ENCODE measurements at places on chromosomes 11 and 22.

GRCh38 chr11:112744041-112744440 lies 217.2 kb upstream of the NCAM1 start:
- peak; percentile 69 for DNase-seq

DNA sequence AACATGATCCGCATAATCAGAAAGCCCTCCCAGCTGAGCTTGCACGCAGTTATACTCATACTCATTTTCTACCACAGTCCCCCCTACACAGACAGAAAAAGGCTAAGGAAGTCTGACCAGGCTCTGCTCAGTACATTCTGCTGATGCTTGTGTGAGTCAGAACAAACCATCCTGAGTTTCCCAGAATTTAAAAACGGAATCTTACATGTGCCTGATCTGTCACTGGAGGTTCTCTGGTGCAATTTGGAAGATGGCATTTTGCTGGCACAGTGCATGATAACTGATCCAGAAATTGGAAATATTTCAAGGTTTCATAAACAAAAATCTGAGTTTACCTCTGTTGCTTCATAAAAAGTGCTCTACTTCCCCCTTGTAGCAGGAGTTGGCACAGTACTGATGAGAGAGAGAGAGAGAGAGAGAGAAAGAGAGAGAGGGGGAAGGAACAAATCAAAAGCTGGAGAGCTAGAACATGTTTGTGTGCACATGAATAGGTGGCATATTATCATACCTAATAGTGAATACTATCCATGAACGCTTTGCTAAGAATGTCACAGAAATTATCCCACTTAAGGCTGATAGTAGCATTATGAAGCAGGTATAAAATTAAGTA lies 1085.3 kb downstream of the DLG2 start:
- DNase-seq, result no peak

DNA sequence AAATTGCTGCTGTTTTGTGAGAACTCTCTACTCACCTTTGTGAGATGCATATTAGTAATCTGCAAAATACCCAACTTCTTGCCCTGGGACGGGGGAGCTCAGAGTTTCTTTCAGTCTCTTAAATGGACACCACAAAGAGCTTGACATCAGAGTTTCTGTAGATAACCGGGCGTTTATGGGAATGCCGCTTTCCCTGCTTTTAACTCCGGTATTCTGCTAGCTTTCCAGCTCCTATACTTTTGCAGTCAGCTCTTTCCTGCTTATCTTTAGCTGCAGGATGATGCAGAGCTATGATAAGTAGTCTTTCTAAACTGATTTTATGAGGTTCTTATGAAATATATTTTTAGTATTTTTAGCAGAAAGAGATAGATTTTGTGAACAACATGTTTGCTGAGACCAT lies 154.6 kb upstream of the SORL1-AS1 start:
- no peak for DNase-seq

GRCh38 chr11:15794361-15795150 lies 561.8 kb downstream of the SOX6 start:
- DNase-seq, result no peak

DNA sequence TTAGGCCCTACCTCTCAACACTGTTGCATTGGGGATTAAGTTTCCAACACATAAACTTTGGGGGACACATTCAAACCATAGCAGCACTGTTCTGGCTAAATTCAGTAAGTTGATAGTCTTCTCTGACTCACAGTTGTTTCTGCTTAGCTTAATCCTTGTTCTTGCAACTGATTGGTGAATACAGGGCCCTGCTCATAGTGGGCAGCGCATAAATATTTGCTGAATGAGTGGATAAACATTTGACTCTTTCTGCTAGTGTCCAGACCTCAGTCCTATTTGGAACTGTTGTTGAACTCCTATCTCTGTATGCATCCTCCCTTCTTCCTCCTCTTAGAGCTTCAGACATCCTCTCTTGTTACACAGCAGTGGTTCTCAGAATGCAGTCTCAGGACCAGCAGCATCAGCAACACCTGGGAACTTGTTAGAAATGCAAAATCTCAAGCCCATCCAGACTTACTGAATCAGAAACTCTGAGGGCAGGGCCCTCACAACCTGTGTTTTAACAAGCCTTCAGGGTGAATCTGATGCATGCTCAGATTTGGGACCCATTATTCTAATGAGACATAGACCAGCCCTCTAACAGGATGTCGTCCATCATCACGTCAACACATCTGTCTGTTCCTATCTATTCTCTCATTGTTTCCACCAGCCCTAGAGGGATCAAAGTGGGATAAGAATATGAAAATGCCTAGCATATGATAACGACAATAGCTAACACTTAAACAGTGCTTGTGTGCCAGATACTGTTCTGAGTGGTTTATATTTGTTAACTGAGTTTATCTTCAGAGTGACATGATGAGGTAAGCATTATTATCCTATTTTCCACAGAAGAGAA lies 22.3 kb downstream of the SPON1 start:
- no peak for DNase-seq

DNA sequence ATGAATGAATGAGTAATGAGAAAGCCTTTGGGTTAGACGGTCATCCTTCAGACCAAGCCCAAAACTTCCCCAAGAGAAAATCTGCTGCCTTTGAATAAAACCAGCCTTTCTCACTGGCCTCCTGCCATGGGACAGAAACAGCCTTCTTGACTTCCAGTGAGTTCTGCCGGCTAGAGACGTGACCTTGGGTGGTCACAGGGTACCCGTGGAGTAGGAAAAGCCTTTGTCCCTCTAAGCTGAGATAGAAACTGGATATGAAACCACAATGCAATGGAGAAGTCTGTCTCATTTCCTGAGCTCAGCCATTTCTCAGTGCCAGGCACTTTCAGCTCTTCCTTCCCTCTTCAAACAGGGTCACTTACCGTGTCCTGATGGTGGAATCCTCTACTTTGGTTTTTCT lies 21.2 kb upstream of the YWHAH start:
- peak; percentile 54 for DNase-seq

- DNase-seq, result no peak
Measured at GRCh38 chr11:96948066-96948465, 558.3 kb downstream of the JRKL start.

GRCh38 chr11:12052676-12053605 lies 44.5 kb upstream of the DKK3 start:
- peak; percentile 22 for DNase-seq

DNA sequence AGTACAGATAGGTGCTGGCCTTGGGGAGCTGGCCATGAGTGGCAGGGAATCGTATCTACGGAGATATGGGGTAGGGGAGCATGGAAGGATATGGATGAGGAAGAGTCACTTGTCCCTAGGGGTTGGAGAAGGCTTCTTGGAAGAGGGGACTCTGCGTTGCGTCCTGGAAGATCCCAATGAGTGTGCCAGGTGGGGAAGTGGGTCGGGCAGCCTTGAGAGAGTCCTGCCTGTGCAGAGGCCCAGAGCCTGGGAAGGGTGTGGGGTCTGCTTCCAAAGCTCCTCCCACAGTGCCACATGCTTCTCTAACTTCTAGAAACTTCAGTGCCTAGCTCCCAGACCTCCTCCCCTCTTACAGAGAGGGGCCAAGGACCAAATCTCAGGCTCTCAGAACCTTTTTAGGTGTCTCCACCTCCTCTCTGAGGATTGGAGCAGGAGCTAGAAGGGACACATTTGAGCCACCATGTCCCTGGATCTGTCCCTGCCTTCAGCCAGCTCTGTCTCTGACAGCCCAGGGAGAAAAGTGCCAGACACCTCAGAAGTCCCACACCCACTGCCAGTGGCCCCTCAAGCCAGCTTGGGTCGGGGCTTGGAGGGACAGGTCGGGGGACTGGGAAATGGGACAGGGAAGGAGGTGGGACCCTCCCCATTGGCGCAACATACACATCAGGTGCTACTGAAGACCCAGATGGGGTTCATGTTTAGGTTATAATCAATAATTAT lies 11.0 kb downstream of the RHBDD3 start:
- no peak for DNase-seq

DNA sequence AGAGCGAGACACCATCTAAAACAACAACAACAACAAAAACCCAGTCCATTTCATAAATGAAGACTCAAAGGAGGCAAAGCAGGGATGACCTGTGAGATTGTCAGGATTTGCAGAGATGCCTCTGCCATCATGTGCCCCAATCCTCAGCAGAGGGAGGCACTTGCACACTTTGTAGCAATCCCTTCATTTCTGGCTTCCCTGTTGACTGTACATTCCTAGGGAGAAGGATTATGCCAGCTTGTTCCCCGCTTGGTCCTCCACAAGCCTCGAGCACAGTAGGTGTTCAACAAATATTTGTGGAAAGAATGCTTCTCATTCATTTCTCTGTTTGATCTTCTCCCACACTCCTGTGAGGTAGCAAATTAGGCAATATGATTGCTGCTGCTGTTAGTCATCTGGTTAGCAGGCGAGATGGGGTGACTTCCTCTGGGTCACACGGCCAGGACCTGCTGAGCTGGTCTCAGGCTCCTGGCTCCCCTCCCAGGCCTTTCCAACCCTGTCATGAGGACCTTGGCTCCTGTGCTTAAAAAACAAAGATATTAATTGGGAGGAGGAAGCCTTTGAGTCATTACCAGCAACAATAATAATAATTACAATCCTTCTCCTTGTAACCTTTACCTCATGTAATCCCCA lies 34.1 kb downstream of the LIF start:
- no peak for DNase-seq

GRCh38 chr11:44496391-44496790 lies 69.1 kb upstream of the CD82 start:
- DNase-seq, result no peak

DNA sequence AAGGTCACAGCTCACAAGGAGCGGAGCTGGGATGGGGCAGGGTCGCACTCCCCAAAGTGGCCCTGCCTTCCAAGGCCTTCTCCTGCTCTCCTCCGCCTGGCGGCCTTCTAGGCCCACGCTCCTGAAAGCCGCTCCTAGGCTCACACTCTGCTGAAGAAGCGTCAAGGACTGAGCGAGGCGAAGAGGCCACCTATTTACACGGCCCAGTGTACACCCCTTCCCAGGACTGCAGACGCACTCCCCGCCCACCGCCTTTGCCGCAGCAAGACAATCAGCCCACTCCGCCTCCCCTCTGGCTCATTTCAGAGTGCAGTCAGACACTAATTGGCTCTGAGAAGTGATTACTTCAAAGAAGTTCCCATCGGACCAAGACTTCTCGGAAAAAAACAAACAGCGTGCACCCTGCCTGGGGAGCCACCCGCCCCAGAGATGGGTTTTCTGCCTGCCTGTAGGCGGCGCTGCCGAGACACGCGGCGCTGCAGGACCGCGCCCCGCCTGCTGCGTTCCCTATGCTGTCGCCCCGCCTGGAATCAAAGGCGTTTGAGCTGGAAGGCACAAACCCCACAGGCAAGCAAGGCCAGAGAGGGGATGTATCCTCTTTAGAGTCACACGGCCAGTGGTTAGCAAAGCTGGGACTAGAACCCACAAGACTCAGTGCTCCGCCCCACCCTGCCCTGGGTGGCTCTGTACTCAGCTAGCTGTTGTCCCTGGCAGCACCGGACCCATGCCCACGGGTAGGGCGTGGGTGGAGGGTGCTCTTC lies 414.8 kb downstream of the BUD13 start:
- DNase-seq, result peak; percentile 68

- no peak for DNase-seq
Measured at GRCh38 chr11:122714484-122714883, 59.0 kb downstream of the UBASH3B start.

GRCh38 chr11:83691451-83691950 lies 405.3 kb upstream of the CCDC90B start:
- no peak for DNase-seq

DNA sequence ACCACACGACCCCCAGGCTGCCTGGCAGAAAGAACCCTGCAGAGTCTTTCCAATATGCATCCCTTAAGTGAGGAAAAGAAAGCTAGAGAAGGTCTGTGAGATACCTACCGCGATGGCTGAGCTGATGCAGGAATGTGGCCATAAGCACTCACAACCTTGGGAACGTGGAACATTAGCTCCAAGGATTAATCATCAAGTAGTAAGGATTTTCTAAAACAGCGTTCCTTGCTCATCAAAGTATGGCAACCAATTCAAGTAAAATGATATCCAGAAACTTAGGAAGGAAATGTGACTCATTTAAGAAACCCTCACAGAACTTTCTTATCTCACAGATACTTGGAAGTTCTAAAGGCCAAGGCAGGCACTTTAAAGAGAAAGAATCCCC lies 12.8 kb downstream of the PACSIN2 start:
- no peak for DNase-seq

GRCh38 chr22:48320683-48321451 lies 1506.8 kb downstream of the BRD1 start:
- no peak for DNase-seq

DNA sequence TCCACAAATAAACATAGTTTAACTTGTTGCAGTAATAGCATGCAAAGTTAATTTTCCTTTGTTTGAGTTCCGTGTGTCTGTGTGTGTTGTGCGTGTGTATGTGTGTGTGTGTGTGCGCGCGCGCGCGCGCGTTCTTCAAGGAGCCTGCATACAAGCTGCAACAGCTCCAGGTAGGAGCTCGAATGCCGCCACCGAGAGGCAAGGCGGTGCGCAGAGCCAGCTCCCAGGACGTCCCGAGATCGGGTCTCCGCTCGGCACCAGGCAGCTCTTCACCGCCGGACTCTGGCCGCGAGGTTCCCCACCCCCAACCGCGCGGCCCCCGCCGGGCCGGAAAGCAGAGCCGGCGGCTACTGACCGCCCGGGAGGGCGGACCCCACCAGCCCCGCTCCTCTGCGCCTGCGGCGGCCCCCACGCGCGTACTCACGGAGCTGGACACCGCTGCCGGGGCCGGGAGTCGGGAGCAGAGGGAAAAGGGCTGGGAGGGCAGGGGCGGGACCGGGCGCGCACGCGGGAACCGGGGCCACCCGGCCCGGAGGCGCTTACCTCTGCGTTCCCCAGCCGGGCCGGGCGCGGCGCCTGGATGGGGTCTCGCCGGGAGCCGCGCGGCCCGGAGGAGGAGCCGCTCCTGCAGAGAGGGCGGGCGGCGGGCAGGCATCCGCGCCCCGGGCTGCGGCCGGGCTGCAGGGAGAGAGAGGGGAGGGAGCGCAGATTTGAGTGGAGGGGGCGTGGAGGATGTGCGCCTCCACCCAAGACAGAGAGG lies 40.4 kb upstream of the AKIP1 start:
- DNase-seq, result peak; percentile 8

GRCh38 chr11:95924414-95924760 lies 480 bp upstream of the MTMR2 start:
- DNase-seq, result no peak
